ENCODE measurements at places on chromosomes 11 and 22.

DNA sequence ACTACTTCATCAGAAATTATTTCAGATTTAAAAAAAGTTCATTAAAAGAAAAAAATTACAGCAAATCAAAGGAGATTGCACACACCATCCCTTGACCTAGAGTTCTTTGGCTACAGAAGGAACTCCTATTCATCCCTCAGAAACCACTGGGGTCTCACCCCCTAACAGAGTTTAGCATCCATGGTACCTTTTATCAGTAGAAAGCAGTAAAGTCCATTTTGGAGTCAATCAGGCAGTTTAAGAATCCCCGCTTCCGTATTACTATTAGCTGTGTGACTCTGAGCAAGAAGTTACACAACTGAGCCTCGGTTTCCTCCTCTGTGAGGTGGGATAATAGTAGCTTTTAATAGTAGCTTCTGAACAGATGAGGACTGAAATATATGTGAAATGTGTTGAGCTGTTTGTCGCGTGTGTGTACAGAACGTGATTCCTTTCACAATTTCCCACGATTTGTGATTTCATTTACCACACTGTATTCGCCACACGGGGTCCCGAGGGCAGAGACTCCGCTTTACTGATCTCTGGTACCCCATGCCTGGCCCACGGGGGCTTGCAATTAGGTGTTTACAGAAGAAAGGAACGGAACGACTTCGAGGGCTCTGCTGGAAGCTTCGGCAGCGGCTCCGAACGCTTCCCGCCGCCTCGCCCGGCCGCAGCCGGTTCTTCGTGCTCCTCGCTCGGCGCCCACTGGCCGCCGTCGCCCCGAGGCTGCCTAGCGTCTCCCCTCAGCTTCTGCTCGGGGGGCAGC, 72.5 kb upstream of the ZBED5 start:
- DNase-seq = no peak

GRCh38 chr22:43262990-43263644, 76.2 kb upstream of the TTLL12 start:
- DNase-seq = no peak

- no peak for DNase-seq
Measured at GRCh38 chr22:29964776-29965175, 81.8 kb downstream of the MTMR3 start.

- no peak for DNase-seq
Measured at GRCh38 chr11:86948733-86949132, 6.5 kb downstream of the FZD4 start.

- no peak for DNase-seq
Measured at GRCh38 chr11:8201644-8202365, 33.0 kb upstream of the RIC3 start.

DNA sequence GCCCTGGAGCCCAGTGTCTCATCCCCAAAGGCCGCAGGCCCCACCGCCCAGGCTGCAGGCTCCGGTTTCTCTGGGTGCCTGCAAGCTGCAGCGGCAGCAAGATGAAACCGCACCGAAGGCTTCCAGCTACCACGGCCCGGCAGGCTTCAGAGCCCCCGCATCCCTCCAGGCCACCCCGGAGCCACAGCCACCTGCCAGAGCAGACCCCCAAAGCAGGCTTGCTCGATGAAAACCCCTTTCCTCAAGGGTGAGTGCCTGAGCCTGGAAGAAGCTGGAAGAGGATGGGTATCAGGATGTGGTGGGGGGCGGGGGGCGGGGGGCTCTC, 24.5 kb upstream of the GNB1L start:
- no peak for DNase-seq

DNA sequence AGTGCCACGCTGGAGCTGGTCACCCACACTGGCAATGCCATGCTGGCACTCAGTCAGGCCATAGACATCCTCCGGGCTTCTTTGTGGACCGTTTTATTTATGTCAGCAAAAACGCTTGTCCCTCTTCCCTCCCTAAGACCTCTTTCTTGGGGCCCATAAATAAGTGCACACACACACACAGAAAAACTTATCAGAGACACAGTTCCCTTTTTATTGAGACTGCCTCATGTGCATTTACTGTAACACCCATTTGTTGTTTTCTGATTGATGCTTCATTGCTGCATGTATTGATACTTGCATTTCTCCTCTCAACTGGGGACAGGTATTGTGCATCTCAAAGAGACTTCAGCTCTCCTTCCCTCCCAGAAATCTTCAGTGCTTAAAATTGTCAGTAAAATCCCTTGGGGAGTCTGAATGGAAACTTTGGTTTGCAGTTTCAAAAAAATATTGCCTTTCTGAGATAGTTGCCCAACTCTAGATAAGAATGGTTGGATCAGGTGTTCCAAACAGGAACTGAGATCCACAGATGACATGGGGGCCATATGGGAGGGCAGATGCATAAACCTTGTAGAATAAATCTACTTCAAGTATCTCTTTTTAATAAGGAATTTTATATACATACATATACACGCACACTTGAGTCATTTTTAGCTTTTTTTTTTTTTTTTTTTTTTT, 50.9 kb downstream of the PPP2R1B start:
- DNase-seq = no peak

DNA sequence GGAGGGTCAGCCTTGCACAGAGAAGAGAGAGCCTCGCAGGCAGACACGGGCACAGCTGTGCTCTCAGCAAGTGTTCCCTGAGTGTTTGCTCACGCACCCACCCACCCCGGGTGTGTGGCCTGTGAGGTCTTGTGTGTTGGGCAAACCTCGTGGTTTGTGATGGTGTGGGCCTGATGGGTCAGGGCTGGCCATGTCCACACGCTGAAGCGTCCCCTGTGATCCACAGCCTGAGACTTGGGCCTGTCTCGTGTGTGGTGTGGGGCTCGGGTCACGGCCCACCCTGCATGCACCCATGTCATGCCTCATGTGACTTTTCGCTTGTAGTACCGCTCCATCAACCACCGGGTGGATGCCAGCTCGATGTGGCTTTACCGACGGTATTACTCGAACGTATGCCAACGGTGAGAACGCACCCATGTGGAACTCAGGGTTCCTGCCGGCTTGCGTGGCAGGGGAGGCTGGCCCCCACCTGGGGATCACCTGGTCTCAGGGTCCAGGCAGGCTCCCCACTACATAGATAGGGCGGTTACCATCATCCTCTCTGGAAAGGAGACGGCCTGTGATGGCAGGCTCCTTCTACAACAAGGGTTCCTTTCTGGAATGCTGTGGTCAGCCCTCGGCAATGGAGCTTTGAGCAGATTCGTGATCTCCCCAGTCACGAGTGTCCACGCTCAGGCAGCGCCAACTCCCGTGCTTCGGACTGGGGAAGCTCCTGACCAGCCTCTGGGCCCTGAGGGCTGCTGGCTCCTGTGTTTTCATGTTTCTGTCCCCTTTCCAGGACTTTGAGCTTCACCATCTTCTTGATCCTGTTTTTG, 5.9 kb downstream of the TPCN2 start:
- no peak for DNase-seq

DNA sequence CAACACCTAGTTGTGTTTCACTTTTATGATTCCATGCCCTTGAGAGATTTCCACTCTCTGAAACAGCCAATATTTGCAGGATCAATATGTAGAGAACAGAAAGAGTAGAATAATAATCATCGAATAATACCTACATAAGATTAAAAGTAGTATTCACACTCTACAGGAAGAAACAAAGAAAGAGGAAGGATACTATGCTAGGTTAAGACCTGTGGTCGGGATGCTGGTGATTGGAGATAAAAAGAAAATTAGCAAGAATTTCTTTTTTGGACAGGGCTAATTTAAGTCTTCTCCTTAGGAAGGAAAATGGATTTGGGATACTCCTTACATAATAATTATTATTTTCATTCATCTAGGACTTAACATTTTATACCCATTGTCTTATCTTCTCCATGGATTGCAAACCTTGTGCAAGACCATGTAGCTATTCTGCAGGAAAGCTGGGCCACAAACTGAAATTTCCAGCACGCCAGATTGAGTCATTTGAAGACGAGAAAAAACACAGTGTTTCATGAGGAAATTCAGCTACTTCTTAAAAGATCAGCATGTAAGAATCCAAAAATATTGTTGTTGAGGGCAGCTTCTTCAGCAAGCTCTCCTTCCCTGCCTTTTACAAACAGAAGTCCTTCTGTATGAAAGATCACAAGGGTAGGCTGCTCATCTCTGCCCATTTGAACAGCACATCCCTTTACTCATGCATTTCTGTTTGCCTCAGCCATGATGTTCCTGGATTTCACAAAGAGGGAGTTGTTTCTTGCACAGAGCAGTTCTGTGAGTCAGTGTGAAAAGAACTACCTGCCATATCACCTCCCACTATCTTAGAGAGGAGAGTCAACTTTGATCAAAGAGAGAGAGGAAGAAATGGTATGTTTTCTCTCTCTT, 90.7 kb downstream of the FAM76B start:
- no peak for DNase-seq

DNA sequence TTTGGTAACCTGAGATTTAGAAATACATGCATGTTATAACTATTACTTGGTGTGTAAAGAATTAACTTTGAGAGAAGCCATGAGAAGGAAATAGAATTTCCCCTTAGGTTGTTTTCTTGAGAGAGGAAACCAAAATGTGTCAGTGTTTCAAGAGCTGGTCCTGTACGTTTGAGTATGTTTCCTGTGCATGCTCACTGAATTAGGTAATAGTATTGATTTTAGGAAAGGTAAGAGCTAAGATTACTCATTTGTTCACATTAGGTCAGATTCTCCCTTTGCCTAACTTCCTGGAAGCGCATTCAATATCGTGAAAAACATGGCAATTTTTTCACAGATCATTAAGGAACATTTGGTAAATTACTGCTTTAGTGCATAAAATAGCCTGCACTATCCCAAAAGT, 49.3 kb upstream of the RDX start:
- no peak for DNase-seq

DNA sequence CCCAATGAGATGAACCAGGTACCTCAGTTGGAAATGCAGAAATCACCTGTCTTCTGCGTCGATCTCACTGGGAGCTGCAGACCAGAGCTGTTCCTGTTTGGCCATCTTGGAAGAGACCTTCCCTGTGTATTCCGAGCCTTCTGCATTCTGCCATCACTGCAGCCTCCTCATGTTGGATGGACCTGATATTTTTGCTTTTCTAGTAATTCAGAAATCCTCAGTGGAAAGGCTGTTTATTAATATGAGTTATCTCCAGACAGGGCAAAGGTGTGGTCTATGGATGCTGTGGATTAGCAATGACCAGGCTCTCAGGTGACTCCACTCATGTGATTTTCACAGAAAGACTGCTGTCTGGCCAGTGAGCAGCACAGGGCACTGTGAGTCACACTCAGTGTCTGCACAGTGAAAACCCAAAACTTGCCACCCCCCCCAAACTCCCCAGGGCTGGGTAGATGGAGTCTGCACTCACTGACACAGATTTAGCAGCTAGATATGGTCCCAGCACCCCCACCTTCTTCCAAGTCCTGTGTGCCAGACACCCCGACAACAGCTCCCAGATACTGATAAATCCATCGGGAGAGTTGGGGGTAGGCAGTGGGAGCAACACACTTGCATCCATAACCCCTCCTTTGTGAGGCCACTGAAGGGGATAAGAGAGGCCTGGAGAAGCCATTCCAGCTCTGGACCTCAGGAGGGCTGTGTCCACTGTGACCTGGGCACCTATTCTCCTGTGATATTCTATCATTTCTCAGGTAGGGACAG, 75.2 kb upstream of the TOP3B start:
- DNase-seq = no peak

- DNase-seq = no peak
Measured at GRCh38 chr22:28464127-28464526, 215.5 kb downstream of the TTC28 start.

DNA sequence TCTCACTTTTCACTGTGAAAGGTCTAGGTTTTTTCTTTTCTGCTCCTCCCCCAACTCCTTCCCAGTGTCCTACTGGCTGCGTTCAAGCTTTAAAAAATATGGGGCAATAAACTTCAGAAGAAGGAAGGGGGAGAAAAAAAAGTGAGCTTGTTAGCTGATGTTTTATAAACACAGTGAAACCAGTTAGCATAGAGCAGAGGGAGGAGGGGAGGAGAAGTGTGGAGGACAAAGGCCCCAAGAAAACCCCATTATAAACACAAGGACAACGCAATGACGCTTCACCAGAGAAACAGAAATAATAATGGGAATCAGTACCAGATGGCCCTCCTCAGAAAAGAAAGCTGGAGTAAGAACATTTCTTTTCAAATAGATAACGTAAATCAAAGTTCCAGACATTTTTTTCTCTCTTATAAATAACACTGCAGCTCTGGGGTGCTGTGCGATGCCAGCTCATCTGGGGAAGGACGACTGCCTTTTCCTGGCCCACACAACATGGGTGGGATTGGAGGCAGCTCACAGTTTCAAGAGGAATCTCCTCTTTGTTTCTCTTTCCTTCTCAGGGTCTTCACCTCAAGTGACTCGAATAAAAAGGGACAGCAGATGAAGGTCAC, 235.4 kb upstream of the NARS2 start:
- no peak for DNase-seq

DNA sequence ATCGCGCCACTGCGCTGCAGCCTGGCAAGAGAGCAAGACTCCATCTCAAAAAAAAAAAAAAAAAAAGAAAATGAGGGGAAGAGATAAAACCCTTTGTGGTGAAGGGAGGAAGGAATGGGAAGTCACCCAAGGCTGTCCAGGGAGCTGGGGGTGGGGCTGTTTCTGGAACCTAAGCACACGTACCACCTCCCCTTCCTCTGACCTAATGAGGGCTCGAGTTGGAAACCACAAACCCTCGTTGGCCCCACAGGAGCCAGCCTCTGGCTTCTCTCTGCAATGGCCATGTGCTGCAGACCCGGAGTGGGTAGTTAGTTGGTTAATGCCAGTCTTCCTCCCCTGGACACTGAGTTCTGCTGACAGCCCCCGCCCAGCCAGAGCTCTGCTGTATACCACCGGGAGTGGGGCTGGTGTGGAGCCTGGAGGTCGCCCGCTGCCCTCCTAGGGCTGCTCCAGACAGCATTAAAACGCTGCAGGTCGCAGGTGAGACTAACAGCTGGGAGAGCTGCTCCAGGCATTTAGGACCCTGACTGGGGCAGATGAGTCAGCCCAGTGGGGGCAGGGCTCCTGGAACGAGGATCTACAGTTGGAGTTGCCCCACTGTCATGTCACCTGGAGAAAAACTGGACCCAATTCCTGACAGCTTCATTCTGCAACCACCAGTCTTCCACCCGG, at the start of gene LGALS12:
LGALS12 (plus strand) TSS at position 228 of the 672 bp plus-strand sequence; CDS start at position 603, 375 bp downstream.
- no peak for DNase-seq

DNA sequence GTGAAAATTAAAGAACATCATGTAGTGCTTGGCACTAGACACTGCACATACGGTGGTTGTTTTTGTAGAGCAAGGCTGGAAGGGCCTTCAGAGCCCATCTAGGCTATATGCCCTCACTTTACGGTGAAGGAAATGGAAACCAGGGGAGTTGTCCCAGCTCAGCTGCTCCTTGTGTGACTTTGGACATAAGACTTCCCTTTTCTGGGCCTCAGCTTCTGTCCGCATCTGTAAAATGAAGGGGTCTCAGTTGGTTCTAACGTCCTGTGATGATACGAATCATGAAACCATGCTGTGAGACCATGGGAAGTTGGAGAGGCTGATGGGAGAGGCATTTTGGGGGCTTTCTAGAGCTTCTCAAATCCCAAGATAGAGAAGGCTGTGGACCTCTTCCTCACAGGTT, 4.7 kb downstream of the KCNE3 start:
- no peak for DNase-seq

GRCh38 chr11:112179601-112180000, 4.3 kb downstream of the BCO2 start:
- DNase-seq = no peak

GRCh38 chr11:68052137-68052873, 13.5 kb downstream of the TCIRG1 start:
- DNase-seq = no peak
